ENCODE measurements at places on chromosomes 6 and 20.

DNA sequence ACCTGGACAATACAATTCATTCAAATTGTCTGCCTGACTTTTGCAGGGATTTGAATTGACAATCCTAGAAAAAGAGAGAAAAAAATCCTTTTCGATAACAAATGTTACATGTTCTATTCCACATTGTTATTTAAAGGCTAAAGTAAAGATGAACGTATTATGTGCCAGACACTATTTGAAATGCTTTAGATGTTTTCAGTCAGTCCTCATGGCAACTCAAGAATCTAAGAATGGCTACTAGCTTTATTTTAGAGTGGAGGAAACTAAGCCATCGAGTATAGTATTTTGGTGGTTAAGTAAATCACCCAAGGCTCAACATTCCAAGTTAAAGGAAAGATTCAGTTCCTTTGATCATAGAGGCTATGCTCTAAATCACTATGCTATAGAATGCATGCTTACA, 558.6 kb upstream of the MAN1A1 start:
- no peak for DNase-seq

GRCh38 chr6:112321941-112322424, 25.1 kb upstream of the RFPL4B start:
- DNase-seq = no peak

DNA sequence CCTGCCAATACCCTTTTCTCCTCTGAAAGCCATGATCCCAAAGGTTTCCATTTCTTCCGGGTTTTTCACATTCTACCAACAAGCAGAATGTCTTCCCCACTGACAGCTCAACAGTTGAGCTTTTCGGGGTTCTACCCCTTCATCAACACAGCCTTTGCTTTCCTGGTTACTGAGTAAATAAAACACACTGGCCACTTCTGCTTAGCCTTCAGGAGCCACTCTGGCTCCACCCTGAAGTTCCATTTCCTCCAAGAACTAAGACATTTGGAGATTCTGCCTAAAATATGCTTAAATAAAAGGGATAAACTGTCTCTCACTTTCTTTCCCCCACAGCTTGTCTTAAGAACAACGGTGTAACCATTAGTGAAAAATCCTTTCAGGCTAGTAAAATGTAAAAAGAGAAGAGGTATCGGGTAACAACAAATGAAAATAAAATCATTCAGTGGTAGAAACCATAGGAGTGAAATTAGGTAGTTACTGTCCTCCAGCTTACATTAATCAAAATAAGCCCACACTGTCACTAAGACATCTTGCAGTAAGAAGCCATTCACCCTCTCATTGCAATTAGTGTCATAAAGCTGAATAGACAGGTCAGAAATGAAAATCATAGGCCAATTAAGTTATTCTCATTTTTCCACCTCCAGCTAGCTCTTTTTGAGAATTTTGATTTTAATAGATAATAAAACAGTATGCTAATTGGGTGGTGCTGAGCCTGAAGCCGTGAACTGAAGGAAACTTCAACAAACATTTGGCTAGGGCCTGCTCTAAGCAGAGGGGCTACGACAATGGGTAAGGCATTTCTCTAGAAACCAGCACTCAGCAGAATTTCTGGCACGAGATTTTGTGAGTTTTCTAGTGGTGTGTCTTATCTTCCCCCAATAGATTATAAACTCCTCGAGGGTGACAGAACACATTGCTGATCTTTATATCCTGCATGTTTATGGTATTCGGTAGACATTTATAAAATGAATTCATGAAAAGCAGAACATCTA, 194.2 kb downstream of the KHDC1L start:
- DNase-seq = no peak

GRCh38 chr6:38528196-38528965, 111.3 kb downstream of the BTBD9 start:
- DNase-seq = no peak

- peak; percentile 28 for DNase-seq
Measured at GRCh38 chr6:119110601-119111548, 32.4 kb upstream of the FAM184A start.

GRCh38 chr20:48723308-48724264, 104.2 kb downstream of the PREX1 start:
- no peak for DNase-seq

GRCh38 chr20:38809942-38810341, 4.4 kb downstream of the PPP1R16B start:
- DNase-seq = no peak

- no peak for DNase-seq
Measured at GRCh38 chr6:147279427-147279826, 75.2 kb downstream of the STXBP5 start.

GRCh38 chr6:163392533-163392932, 22.0 kb upstream of the QKI start:
- no peak for DNase-seq

GRCh38 chr20:63483834-63484233, 11.4 kb upstream of the KCNQ2 start:
- no peak for DNase-seq

- no peak for DNase-seq
Measured at GRCh38 chr6:126788861-126789365, 329.6 kb upstream of the RSPO3 start.

- DNase-seq = no peak
Measured at GRCh38 chr6:73123632-73124329, 101.5 kb downstream of the KHDC1L start.

Measured in T follicular helper cell (primary cell).